NCI-H1436 (cell line): ENCODE measurements at places on chromosomes 3 and 15.

- DNase-seq = no peak
Observed at GRCh38 chr3:53102601-53103147, 27.6 kb downstream of the RFT1 start.

GRCh38 chr3:159860269-159861116 lies 128.1 kb upstream of the IL12A start:
- DNase-seq = no peak

- DNase-seq = no peak
Observed at GRCh38 chr15:63380808-63381282, 801 bp downstream of the CA12 start.

- no peak for DNase-seq
Observed at GRCh38 chr3:170641510-170642236, 55.8 kb upstream of the SLC7A14 start.
